ENCODE measurements at places on chromosomes 1 and 21.

DNA sequence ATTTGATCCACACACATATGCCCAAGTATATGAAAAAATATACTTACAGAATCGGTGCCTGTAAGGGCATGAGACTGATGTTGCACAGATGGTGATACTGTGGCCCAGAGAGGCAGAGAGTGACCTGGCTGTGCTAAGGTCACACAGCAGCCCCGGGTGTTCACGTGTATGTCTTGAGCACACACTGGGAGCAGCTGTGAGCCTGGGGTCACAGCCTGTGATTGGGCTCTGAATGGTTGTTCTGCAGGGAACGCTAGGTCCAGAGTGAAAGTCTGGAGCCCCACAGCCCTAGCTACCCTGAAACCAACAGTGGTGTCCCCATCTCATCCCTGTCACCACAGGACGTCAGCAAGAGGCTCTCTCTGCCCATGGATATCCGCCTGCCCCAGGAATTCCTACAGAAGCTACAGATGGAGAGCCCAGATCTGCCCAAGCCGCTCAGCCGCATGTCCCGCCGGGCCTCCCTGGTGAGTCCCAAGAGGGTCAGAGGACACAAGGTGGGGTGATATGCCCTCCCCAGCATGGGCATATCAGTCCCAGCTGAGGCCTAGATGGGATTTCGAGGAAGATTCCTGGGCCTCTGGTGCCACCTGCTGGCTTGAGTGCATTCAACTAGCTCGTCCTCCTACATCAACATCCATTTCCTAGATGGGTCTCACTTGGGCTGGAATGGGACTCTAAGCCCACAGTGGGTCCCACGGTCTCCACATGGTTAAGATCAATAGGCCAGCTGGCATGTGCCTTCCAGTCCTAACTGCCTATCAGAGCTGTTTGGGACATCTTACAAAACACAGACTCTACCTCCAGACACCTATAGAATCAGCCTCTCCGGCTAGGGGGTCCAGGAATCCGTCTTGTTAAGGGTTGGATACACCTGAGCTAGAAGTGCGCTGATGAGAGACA lies 19.7 kb downstream of the CDK18 start:
- DNase-seq = no peak

DNA sequence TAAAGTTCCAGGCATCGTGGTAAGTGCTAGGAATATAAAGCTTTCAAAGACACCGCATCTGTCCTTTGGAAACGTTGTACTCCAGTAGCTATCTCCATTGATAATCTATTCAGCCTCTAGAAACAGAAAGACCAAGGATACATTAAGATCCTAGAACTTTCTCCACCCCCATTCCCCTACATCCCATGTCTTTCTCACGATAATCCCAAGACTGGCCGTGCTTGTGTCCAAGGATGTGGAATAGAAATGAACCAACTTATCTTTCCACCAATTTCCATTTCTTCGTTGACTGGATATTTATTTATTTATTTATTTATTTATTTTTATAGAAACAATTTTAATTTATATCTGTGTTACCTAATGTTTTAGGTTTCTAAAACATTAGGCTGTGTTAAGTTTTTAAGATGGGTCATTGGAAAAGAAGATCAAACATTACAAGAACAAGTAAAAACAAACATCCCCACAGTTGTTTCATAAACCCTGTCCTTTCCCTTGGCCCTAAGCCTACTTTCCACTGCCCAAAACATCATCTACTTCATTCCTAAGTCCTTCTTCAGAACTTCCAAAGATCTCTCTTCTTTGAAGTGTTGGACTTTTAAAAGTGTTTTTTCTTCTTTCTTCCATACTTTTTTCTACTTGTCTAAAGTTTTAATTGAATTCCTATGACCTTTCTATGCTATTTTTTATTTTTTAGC lies 39.7 kb downstream of the LRRC8C start:
- DNase-seq = no peak

GRCh38 chr1:213457733-213458132 lies 406.7 kb downstream of the RPS6KC1 start:
- no peak for DNase-seq

GRCh38 chr1:92707292-92707691 lies 77.6 kb downstream of the EVI5 start:
- no peak for DNase-seq

DNA sequence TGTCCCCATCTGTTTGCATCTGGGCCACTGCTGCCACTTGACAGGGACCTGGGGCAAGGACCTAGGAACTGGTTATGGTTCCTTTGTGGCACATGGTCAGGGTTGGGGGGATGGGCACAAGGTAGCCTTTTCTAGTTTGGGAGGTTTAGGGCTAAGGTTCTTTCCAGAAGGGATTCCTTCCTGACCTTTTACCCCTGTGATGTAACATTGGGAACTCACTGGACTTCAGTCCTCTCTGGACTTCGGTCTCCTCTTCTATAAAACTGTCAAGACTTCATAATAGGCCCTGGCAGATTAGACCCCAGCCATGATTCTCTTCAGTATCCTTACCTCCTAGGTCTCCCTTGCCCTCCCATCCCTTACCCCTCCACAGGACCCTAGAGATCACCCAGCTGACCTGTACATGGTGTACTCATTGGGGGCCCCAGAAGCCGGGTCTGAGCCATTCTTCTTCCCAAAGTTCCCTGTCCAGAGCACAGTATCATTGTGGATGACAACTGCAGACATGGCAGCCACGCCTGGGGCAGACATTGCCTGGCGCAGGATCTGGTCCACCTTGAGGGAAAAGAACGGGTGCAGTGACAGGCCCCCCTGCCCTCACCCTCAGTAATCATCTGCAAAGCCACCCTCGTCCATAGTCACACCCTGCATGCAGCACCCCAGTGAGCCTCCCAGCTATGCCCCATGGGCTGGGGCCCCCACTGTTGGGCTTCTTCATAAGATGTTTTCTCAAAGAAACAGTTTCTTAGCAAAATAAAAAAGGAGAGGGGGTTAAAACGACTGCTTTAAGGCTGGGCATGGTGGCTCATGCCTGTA lies 12.9 kb downstream of the LACTBL1 start:
- no peak for DNase-seq

- no peak for DNase-seq
Observed at GRCh38 chr1:65505547-65506300, 85.3 kb downstream of the LEPR start.

DNA sequence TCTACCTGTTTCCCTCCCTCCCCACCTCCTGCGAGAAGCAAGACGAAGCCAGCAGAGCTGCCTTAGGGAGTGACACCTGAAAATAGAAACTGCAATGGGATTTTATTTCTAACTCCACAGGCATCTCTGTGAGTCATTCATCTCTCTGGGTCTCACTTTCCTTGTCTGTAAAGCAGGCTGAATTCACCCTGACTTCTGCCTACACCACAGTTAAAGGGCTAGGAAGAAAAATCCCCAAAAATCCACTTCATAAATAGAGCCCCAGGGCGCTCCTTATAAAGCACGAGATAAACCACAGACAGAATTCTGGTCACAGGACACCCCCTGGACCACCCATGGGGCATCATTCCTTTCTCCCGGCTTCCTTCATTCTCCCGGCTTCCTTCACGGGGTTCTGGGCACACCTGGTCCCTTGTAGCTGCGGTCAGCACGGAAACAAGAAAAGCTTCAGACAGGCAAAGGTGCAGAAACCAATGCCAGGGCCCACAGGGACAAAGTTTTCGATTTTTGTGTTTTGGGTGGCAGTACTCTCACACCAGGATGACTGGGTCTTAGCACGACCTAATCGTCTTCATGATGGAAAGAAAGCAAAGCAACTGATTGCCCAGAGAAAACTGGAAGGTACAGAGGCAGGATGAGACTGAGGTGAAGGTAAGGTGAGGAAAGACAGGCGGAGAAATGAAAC lies 2.8 kb upstream of the H6PD start:
- no peak for DNase-seq

- peak; percentile 40 for DNase-seq
Observed at GRCh38 chr21:44582055-44582454, 1.7 kb upstream of the KRTAP10-5 start.

- DNase-seq = no peak
Observed at GRCh38 chr1:153598309-153599172, 14.4 kb downstream of the S100A16 start.

- no peak for DNase-seq
Observed at GRCh38 chr1:8908388-8909151, 30.1 kb upstream of the ENO1 start.

- no peak for DNase-seq
Observed at GRCh38 chr1:195973311-195973904, 634.8 kb downstream of the KCNT2 start.

DNA sequence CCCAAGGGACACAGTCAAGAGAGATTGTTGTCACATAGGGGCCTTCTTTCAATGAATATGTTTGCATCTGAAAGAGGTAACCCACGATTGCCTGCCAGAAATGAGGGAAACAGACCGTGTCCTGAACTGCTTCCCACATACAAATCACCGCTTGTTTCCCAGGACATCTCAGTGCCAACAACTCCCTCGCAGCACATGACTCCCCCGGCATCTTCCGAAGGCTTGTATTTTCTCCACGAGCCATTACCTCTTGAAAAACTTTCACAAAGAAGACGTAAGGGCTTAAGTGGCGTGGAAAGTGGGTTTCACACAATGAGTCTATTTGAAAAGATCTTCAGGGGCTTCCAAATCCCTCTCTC lies 31.6 kb upstream of the PDE9A start:
- no peak for DNase-seq

- DNase-seq = no peak
Observed at GRCh38 chr1:37360011-37360410, 114.4 kb upstream of the ZC3H12A start.

GRCh38 chr21:39715804-39716397 lies 29.1 kb upstream of the IGSF5 start:
- DNase-seq = no peak

DNA sequence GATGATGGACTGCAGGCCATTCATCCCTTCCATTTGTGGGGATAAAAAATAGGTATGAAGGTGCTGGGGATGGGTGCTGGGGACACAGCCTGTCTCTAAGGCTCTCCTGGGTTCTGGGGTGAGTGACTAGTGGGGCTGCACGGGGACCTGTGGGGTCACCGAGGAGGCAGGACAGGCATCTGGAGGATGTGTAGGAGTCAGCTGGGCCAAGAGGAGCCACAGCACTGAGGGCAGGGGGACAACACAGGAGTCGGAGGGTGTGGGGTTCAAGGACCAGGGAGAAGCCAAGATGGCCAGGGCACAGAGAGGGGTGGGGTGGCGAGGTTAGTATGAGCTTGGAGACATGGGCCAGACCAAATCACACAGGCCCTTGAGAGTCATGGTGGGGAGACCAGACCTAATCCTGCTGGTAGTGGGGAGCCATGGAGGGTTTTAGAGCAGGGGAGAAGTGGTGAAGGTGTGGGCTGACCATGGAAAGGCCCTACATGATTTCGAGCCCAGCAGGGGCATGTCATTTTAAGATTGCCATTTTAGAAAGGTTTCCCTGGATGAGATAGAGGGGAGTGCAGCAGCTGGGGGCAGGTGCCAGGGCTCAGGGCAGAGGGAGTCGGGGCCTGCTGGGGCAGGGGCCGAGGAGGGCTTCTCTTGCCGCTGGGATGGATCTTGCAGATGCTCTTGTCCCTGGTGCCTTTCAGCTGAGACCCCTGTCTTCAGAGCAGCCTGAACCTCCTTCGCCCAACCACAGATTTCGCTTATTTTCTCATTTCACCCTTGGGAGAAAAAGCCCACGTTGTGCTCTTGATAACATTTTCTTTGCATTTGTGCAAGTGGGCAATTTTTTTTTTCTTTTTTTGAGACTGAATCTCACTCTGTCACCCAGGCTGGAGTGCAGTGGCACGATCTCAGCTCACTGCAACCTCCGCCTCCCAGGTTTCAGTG lies 22.7 kb downstream of the SERINC2 start:
- DNase-seq = no peak

- no peak for DNase-seq
Observed at GRCh38 chr21:21324297-21324696, 326.1 kb downstream of the NCAM2 start.

GRCh38 chr1:42765269-42765668 lies 1.6 kb downstream of the P3H1 start:
- no peak for DNase-seq
